Right lung (tissue), 10 donors: ENCODE measurements at places on chromosomes 4 and X.

DNA sequence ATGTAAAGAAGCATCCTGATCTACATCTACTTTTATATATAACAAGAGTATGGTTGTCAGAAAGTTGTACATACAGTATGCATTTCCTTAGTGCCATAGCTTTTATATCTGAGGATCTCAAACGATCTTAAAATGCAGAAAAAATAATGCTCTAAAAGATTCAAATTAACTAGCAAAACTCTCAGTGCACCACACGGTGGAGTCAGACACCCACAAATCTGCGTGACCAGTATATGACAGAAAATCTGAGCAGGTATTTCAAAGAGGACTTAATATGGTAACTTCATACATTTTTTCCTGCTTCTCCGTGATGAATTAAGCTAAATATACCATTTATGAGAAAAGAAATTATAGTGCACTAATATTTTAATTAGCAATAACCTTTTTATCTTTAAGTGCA is 803.0 kb downstream of the DMD start:
- DNase-seq = no peak

GRCh38 chr4:52716364-52717151 is 34.7 kb downstream of the ERVMER34-1 start:
- no peak for DNase-seq

DNA sequence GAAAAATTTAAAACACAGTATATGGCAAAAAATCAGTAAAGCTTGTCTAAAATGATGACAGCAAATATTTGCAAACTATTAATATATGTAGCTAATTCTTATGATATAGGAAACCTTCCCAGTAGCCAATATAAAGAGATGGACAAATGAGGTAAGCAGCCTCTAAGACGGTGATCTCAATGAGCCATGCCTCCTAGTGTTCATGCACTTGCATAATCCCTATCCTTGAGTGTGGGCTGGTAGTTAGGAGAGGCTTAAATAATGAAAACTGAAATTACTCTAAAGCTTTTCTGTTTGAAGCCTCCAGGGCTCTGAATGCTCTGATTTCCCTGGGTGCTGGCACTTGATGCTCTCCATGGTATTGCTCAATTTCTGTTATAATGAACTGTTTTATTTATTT is 24.6 kb upstream of the ARMCX4 start:
- no peak for DNase-seq

- no peak for DNase-seq
These were observed 24.4 kb upstream of the SLC25A6 start for GRCh38 chrX:1416327-1416784.

DNA sequence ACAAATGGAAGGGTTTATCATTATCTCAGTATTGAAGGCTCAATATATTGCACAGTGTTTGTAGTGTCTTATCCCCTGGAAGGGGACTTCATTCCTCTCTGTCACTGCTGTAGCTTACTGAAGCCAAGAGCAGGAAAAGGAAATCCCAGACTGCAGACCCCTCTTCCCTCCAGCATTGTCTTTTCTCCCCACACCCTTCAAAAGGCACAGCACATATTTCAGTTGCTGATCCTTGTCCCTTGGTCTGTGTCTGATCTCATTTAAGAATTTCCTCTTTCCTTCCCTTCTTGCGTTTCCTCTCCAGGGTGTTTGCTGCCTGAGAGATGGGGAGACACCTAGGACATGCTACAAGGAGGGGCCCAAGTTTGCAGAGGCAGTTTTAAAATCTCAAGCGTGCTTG is 40.1 kb downstream of the STIM2 start:
- DNase-seq = no peak

DNA sequence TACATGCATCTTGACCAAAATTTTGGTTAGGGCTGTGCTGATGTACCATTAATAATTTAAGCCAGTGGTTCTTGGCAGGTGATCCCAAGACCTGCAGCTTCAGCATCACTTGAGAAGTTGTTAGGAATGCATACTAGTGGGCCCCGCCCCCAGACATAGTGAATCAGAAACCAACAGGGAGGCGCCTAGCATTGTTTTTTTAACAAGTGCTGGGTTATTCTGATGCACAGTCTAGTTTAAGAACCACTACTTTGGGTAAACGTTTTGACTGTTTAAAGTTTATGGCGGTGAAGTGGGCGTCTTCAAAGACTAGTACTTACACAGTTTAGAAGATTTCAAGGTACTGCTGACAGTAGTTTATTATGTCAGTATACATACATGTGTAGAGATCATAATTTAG is 23.6 kb downstream of the FAM199X start:
- no peak for DNase-seq

- no peak for DNase-seq
These were observed 30.0 kb downstream of the AFAP1 start for GRCh38 chr4:7909463-7910262.

DNA sequence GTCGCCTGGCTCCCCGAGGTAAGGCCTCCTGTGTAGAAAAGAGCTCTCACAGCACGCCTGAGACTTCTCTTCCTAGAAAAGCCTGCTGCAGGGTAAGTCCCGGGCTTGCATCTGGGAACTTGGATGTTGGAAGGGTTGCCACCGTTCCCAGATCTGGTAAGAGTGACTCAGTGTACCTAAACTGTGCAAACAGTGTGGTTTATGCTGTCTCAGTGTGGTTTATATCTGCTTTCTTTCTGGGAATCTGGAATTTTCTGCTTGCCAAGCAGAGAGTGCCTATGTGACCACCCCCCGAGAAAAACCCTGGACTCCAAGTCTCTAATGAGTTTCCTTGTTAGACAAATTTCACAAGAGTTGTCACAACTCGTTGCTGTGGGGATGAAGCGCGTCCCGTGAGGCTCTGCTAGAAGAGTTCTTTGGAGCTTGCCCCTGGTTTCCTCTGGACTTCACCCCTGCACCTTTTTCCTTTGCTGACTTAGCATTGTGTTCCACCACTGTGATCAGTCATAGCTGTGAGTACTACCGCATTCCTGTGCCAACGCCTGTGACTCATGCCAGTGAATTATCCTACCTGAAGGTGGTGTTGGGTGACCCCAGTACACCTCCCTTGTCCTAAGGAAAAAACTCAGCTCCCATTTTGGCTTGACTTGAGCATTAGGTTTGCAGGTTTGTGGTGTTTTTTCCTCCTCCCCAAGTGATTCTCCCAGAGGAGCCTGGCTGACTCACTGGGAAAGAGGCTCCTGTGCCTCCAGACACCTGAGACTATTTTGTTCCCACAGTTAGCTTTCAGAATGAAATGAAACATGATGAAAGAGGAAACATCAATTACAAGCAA is 14.5 kb downstream of the SLC2A9 start:
- DNase-seq = no peak

GRCh38 chr4:77178560-77178959 is 21.6 kb downstream of the CCNG2 start:
- no peak for DNase-seq

DNA sequence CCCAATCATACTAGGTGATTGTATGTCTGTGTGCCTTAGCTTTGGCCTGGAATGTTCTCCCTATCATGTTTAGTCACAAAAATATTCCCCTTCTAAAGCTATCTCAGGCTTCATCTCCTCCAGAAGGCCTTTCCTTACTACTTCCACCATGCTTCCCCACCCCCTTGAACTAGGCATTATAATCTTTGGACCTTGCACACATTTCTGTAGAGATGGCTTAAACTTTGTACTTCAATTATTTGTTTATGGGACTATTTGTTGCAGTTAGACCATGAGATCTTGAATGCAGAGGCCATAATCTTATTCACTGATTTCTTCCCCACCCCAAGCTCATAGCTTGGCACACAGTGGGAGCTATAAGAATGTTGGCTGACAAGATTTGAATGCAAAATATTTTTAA is 262.0 kb upstream of the EDA2R start:
- no peak for DNase-seq

- DNase-seq = no peak
These were observed 75.4 kb upstream of the C4orf50 start for GRCh38 chr4:6093671-6094070.

DNA sequence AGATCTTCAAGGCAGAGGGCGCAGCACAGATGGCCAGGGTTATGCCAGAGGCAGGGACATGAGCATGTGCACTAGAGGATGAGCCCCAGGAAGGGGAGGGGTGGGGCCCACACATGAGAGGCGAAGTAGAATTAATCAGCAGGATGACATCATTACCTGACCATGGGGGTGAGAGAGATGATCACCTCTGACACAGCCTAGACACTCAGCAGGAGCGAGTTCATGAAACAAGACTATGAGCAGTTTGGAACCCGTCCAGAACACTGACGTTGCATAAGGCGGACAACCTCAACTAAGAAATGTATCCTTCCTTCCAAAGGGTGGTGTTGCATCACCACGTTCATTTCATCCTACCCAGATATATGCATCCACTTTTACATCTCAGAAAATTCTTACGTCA is 446.7 kb upstream of the TENM3 start:
- no peak for DNase-seq

GRCh38 chr4:87865960-87866598 is 33.3 kb downstream of the MEPE start:
- DNase-seq = no peak

DNA sequence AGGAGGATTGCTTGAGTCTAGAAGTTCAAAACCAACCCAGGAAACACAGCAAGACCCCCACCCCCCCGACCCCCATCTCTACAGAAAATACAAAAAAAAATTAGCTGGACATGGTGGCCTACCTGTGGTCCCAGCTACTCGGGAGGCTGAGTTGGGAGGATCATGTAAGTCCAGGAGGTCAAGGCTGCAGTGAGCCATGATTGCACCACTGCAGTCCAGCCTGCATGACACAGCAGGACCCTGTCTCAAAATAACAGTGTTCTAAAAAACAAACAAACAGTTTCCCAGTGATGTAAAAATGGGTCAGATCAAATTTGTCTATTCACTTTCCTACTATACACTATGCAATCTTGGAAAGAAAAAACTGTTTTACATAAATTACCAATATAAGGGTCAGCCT is 2.0 kb upstream of the CBR4 start:
- no peak for DNase-seq

- no peak for DNase-seq
These were observed 48.4 kb upstream of the IL9R start for GRCh38 chrX:155949098-155949497.

DNA sequence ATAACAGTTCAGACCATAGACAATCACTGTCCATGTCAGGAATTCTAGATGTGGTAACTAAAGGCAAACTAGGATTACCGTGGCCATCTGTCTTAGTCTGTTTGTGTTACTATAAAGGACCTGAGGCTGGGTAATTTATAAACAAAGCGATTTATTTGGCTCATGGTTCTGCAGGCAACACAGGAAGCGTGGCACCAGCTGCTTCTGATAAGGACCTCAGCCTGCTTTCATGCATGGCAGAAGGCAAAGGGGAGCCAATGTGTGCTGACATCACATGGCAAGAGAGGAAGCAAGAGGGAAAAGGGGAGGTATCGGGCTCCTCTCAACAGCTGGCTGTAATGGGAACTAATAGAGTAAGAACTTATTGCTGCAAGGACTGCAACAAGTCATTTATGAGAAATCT is 376.7 kb downstream of the GPM6A start:
- peak; percentile 6 for DNase-seq

DNA sequence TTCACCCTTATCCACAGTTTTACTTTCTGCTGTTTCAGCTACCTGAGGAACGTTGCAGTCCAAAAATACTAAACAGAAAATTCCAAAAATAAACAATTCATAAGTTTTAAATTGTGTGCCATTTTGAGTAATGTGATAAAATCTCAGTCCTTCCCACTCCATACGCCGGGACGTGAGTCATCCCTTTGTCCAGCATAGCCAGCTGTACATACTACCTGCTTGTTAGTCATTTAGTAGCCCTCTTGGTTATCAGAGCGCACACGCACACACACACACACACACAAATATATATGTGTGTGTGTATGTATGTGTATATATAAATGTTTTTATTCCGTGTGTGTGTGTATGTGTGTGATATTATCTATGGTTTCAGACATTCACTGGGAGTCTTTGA is 4.8 kb upstream of the CCSER1 start:
- no peak for DNase-seq

DNA sequence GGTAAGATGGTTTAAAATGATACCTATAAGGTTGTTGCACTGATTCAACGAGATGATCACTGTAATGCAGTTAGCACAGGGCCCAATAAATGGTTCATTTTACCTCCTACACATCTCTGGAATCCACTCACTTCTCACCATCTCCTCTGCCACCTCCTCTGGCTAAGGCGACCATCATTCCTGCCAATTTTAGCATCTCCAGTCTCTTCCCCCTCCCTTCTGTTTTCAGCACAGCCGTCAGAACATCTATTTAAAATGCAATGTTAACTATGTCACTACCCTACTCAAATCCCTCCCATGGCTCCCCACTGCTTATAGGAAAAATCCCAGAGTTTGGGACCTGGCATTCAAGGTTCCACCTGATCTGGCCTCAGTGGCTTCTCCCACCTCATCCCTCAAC is 3.5 kb upstream of the SYP start:
- no peak for DNase-seq

GRCh38 chrX:11113731-11114130 is 2.6 kb downstream of the HCCS start:
- no peak for DNase-seq

GRCh38 chrX:39750848-39751247 is 346.9 kb downstream of the BCOR start:
- DNase-seq = no peak
